ENCODE measurements at places on chromosomes 11 and 22. TPM values are rescaled to one million over a fixed set of nuclear protein-coding genes. Genes with fewer than 3 reads are reported as not detected.

The SUN2 gene
- total RNA-seq = 158 TPM

DNA sequence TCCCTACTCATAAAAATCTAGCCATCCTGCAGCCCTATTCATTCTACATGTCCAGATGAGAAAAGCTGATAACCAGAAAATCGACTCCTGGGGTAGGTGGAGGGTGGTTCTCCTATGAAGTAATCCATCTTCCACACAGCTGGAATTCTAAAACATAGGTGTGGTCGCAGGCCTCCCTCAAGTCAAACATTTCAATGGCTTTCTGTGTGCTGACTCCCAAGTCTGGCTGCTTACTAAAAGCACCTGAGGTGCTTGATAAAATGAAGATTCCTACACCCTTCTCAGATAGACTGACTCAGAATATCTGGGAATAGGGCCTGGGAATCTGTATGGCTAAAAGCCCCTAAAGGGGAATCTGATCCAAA, 26.1 kb downstream of the IRAG1 start:
- DNase-seq = no peak

GRCh38 chr11:122661182-122661945, 5.8 kb downstream of the UBASH3B start:
- no peak for DNase-seq

- DNase-seq = no peak
Measured at GRCh38 chr11:76662656-76663485, 7.7 kb downstream of the LRRC32 start.

- no peak for DNase-seq
Measured at GRCh38 chr11:14930369-14930768, 38.3 kb upstream of the CYP2R1 start.

- DNase-seq = no peak
Measured at GRCh38 chr22:49791682-49792081, 36.0 kb downstream of the BRD1 start.
